Osteoblast (primary cell): ENCODE measurements at places on chromosomes 7 and 10. TPM values are rescaled to one million over a fixed set of nuclear protein-coding genes. Genes with fewer than 3 reads are reported as not detected.

GRCh38 chr10:27240212-27241009, at the start of gene ACBD5:
ACBD5 (minus strand) TSS chr10:27240797; CDS start chr10:27240688, 109 bp downstream.
- DNase-seq: peak; percentile 94

GRCh38 chr10:91514787-91515186, 104.6 kb downstream of the HECTD2 start:
- no peak for DNase-seq

GRCh38 chr10:45432700-45433472, 58.9 kb downstream of the ALOX5 start:
- DNase-seq: no peak

- no peak for DNase-seq
Measured at GRCh38 chr7:139054101-139054500, 18.3 kb upstream of the ZC3HAV1L start.

DNA sequence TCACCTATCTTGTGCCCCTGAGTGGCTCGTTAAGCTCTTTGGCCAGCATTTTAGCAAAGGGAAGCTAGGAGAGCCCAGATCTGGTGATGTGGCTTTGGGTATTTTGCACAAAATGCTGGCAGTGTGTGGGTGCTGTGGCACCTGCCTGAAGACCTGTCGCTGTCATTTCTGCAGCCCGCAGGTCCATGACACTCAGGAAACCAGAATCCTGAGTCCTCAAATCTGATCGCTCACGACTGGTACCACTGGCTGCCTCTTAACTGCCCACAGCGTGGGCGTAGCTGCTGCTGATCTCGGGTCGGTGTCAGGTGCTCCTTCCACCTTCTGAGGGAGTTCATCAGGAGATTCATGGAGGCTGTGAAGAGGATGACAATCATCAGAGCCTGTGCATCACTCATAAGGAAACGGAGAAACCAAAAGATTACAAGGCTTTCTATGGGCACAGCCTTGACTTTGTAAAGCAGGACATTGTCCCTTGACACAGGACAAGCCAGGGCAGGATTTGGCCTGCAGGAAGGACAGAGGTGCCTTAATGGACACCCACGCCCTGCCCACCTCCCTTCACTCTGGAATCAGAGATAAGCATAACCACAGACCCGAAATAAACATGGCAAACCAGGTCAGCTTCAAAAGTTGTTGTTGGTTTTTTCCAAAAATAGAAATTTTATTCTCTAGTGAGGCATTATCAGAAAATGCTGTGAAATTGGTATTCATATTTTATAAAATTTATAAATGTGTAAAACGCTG, 71.0 kb upstream of the STK17A start:
- DNase-seq: no peak

Gene AGAP6
- 3.5 and 4.3 TPM in 2 replicates for total RNA-seq

Gene MICALL2
- 30.4 and 36.5 TPM in 2 replicates for total RNA-seq

Gene CYP3A4
- not detected in 2 replicates for total RNA-seq

Gene CPEB3
- 1.1 and 1.2 TPM in 2 replicates for total RNA-seq

DNA sequence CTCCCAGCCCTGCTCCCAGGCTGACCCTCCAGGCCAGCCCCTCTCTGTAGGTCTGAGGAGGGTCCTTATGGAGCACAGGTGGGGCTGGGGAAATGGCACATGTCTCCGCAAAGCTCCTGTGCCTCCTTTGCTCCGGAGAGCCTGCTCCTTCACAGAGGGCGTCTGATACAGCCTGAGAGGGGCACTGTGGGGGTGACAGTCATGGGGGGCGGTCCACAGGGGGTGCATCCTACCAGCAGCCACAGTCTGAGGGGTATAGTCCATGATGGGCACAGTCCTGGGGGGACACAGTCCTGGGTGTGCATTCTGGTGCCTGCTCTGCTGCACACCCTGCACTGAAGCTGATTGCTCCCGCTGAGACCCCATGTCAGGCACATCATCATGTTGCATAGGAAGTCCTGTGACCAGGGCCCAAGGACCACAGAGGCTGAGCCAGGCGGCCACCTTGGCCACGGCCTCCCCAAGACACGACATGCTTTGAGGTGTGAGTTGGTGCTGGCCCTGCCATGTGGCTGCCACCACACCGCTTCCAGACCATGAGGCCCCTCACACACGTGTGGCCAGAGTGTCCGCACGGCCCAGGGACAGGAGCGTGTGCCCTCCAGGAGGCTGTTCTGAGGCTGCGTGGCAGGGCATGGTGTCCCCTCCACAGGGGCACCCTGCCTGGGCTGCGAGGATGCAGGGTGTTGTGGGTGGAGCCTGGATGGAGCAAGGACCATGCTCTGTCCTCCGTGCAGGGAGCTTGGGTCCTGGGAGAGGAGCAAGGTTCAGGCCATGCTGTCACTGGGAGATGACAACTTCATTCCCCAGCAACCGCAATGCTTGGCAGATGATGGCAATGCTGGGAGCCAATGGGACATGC, 59.2 kb downstream of the PWWP2B start:
- no peak for DNase-seq

- DNase-seq: no peak
Measured at GRCh38 chr7:26912933-26913536, 48.6 kb upstream of the SKAP2 start.

DNA sequence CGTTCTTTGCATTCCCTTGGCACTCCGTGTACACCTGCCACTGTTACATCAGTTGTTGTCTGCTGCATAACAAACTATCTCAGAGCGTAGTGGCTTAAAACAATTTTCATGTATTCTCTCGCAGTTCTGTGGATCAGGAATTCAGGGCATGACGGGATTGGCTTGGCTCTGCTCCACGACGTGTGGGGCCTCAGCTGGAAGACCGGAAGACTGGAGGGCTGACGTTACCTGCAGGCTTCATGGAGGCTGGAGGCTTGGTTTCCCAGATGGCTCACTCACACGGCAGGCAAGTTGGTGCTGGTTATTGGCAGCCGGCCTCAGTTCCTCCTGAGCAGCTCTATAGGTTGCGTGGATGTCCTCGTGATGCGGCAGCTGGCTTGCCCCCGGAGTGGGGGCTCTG, 25.5 kb downstream of the NYAP1 start:
- DNase-seq: peak; percentile 14

DNA sequence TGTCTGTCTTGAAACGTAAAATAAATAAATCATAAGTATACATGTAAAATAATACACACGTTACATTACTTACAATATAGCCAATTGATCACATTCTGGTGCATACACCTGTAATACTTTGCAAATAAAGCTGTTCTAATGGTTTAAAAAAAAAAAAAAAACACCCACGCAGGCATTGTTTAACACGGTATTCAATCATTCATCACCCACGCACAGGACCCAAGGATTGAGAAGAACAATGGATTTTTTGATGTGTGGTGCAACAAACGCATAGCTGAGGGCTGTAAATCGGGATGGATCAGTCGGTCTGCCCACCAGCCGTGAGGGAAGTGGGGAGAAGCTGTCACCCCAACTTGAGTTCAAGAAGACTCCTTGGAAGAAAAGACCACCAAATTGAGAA, 8.7 kb downstream of the PITRM1 start:
- no peak for DNase-seq

DNA sequence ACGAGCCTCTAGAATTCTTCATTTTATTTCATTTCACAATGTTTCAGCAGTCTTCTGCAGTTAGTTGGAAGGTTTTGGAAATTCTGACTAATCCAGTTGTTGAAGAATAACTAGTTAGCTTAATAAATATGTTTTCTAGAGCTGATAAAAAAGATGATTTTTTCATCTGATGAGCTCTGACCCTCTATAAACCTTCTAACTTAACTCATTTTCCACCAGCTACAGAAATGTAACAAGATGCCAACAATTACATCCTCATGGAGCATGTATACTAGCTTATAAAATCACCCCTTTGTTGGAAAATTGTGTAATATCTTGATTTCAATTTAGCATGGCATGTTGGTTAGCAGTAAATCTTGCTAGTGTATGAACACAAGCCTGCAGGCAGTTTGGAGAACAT, 33.1 kb downstream of the KAT6B start:
- DNase-seq: no peak

Gene GLI3
- total RNA-seq: 10.9 and 11.9 TPM in 2 replicates

- DNase-seq: no peak
Measured at GRCh38 chr7:3154881-3155494, 111.3 kb upstream of the CARD11 start.

- no peak for DNase-seq
Measured at GRCh38 chr7:12504149-12504548, 66.4 kb upstream of the SCIN start.

- no peak for DNase-seq
Measured at GRCh38 chr10:62426086-62426485, 51.9 kb downstream of the ZNF365 start.

Gene FXYD4
- total RNA-seq: not detected in 2 replicates

DNA sequence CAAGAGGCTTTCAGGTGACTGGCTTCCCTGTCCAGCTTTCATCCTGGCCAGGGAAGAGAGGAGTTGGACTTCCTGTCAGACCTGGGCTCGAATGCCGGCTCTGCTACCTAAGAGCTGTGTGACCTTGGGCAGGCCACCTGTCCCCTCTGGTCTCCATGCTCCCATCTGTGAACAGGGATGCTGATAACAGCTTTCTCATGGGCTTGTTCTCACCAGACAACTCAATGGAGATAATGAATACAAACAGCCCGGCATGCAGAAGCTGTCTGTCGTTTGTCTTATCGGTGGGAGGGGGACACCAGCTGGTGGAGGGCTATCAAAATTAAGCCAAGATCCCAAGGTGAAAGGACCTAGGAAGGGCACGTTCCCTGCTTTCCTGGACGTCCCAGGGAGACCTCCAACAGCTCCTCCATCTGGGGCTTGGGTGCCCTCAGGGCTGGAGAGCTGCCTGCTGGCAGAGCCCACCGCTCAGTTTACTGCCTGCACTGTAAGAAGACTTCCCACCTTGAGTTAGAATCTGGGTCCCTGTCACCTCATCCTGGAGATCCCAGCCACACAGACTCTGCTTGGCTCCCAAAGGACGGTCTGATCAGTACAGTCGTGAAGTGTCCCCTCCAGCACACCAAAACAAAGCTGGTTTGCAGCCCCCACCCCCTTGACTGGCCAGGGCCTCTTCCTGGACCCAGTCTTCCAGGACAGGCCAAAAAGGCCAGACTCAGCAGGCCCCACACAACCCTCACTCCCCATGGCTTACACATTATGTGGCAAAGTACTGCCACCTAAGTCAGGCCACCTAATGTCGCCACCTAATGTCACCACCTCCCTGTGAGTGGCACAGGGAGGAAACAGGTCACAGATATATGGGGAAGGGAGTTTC, 40.9 kb downstream of the PPIF start:
- peak; percentile 77 for DNase-seq

Gene KNDC1
- under 0.01 TPM in 1 of 2 replicates, not detected in the other for total RNA-seq

- DNase-seq: no peak
Measured at GRCh38 chr7:70779321-70779720, 352.6 kb upstream of the GALNT17 start.

- DNase-seq: peak; percentile 34
Measured at GRCh38 chr7:22319424-22320403, 37.2 kb downstream of the RAPGEF5 start.

GRCh38 chr7:138477081-138477578, 17.1 kb downstream of the TRIM24 start:
- no peak for DNase-seq

DNA sequence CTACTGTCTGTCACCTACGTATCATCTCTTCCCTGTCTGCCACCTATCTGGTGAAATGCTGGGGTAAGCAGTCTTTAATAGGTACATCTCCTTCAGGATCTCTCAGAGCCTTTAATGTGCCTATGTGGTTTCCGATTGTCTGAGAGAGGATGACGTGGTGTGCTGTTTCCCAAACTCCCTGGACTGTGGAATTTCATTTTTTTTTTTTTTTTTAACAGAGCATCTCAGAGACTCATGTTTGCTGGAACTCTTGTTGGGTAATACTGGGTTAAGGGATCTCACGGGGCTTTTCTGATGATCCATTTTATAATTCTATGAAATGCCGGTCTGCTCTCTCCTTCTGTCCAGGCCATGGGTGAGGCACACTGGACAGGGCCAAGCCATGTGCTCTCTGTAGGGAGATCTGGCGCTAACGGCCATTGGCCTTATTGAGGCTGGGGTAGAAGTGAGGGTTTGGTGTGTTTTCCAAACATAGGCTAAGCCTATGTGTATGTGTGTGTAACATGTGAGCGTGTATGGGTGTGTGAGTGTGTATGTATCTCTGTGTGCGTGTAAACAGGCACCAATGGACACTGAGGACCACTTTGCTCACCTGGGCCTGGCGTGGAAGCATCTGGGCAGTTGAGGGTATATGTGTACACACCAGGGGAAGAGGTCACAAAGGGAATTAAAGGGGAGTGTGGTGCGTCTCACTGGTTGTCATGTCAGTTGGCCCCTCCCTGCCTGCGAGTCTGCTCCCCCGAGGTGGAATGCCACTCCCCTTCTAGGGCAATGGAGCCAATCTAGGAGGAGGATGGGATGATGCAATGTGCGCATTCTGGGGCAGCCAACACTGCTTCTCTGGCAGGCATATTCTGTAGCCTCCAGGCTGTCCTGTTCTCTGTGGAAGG, 7.8 kb downstream of the ADRA2A start:
- DNase-seq: peak; percentile 77

GRCh38 chr7:2224934-2225333, 7.8 kb downstream of the MAD1L1 start:
- DNase-seq: peak; percentile 51

- no peak for DNase-seq
Measured at GRCh38 chr7:19587291-19587690, 121.5 kb downstream of the POLR1F start.

Gene C10orf95
- not detected in 2 replicates for total RNA-seq

- DNase-seq: peak; percentile 90
Measured at GRCh38 chr10:124041675-124042445, 51.5 kb downstream of the CHST15 start.

DNA sequence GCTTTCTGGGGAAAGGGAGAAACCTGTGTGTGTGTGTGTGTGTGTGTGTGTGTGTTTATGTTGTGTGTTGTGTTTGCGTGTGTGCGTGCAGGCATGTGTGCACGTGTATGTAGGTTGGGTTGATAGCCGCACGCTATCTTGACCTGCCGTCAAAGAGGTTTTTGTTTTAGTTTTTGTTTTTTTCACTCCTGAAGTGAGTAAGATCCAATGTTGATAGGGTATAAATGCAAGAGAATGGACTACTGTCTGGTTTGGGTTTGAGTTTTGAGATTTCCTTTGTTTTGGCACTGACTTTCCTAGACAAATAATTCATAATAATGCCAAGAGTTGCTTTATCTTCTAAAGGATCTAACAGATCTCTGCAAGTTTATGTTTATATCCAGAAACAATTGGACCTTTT, 27.8 kb downstream of the POU6F2 start:
- no peak for DNase-seq

Gene ACTR3C
- 1.8 and 3.8 TPM in 2 replicates for total RNA-seq
